ENCODE measurements at places on chromosomes 16 and 17. TPM values are rescaled to one million over a fixed set of nuclear protein-coding genes. Genes with fewer than 3 reads are reported as not detected.

IRX3 gene
- 5.0 TPM for total RNA-seq

FOXC2 gene
- 5.3 TPM for total RNA-seq

CAMTA2 gene
- total RNA-seq = 35.5 TPM

SYCE1L gene
- total RNA-seq = 1.1 TPM

TAT gene
- not detected for total RNA-seq

SLC22A31 gene
- total RNA-seq = 0.27 TPM

AXIN1 gene
- 12.3 TPM for total RNA-seq

PDPR gene
- 39.5 TPM for total RNA-seq

STX8 gene
- total RNA-seq = 57.0 TPM

SRL gene
- 302 TPM for total RNA-seq

COG4 gene
- 41.2 TPM for total RNA-seq

KRTAP4-4 gene
- not detected for total RNA-seq

MYCBPAP gene
- 0.39 TPM for total RNA-seq

HAGHL gene
- total RNA-seq = 15.8 TPM

CPHXL2 gene
- total RNA-seq = not detected

HEATR9 gene
- total RNA-seq = not detected

SCARF1 gene
- 17.7 TPM for total RNA-seq

ACADVL gene
- 1,101 TPM for total RNA-seq

All from left cardiac atrium (tissue), 4 donors.